KBM-7 (cell line): ENCODE measurements at places on chromosomes 6 and 20.

DNA sequence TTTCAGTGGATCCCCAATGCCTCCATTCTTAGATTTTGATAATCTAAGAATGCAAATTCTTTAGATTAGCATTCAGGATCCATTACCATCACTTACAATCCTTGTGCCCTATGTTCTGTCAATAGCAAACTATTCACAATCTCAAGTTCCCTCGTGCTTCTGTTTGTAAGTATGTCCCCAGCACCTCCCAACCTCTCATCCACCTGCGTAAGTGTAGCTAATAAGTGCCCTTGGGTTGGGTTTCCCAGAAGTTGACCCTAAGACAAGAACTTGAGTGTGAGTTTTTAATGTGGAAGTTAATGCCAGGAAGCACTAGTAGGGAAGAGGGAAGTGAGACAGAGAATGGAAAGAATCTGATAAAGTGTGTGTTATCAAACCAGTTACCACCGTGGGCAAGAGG lies 72.6 kb upstream of the PAK5 start:
- no peak for DNase-seq

DNA sequence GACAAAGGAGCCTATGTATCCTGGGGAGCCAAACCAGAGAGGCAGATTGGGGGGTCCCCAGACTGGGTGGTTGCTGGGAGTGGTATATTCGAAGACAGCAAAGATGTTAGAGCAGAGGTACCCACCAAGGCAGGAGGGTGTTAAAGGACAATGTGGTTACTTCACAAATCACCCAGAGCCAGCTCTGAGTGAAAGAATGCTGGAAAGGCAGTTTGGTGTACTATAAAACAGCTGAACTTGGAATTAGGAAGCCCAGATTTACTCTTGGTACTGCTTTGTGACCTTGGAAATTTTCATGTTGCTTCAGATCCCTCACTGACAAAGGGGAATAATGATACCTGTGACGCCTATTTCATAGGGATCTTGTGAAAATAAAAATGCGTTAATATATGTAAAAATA lies 121.6 kb downstream of the CD164 start:
- DNase-seq = no peak

DNA sequence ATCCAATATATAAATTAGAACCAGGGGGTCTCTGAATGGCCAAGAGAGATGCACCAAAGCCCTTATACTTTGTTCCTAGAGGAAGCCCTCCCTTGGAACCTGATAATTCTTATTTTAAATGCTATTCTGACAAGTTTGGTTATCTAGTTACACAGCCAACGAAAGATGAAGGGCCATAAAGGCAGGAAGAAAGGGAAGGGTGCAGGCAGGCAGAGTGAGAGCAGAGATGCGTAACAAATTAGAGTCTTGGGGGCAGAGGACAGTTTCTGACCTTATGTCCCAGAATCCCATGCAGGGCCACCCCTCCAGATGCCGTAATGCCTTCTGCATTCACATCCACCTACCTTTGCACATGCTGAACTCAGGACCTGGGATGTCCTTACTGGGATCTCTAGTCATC lies 344.6 kb upstream of the ARID1B start:
- no peak for DNase-seq

DNA sequence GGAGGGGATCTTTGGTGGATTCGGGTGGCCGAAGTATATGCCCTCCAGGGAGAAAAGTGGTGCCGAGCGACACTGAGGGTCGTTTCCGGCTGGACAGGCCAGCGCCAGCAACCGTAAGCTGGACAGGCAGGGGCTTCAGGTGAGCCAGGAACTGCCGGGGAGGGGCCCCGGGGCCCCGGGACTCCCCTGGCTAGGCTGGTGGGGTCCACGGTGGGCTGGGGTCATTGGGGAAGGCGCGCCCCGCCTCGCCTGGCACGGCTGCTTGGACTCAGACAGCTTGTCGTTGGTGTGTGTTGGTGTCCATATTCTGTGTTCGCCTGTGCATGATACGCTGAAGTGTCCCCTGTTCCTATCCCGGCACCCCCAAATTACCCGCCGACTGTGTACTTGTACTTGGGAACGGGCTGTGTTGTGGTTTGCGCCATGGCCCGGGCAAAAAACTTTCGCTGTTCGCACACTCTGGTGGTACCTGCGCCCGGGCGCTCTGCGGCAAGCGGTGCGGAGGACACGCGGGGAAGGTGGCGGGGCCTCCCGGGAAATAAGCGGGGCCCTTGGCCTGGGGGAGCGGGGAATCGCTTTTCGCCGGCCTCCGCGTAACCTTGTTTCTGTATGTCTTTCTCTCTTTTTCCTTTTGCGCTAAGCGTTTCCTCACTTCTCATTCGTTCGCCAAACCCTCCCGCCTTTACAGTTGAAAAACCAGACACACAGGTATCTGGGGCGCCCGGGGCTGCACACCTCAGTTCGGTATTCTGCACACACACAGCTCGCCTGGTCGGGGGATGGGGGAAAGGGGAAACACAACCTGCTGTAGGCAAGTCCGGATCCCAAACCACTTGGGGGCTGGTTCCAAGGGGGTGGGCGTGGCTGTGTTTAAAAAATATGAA lies 3.2 kb downstream of the GNAS start:
- no peak for DNase-seq

- peak; percentile 31 for DNase-seq
Measured at GRCh38 chr6:146881228-146882181, 282.7 kb downstream of the ADGB start.

- DNase-seq = no peak
Measured at GRCh38 chr20:45765980-45766379, 25.7 kb downstream of the WFDC3 start.
